Activated effector memory CD4-positive, alpha-beta T cell treated with anti-CD3 and anti-CD28 coated beads, Interleukin-2, amount 50 U/mL, for 16 hours (primary cell): ENCODE measurements at places on chromosomes 2 and 18.

GRCh38 chr2:198102856-198103255 lies 298.5 kb downstream of the PLCL1 start:
- no peak for DNase-seq

DNA sequence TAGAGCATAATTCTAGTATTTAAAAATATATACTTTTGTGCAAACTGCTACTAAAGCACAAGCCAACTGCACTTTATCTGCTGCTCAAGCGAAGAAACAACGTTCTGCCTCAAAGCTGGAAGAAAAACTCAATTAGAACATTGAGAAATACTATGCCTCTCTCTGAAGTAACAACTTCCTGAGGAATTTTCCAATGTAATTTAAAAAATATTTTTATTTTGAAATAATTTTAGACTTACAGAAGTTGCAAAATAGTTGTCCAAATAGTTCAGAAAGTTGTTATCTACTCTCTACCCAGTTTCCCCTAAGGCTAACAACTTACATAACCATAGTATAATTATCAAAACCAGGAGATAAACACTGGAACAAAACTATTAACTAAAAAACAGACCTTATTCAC lies 12.3 kb upstream of the POLI start:
- no peak for DNase-seq

DNA sequence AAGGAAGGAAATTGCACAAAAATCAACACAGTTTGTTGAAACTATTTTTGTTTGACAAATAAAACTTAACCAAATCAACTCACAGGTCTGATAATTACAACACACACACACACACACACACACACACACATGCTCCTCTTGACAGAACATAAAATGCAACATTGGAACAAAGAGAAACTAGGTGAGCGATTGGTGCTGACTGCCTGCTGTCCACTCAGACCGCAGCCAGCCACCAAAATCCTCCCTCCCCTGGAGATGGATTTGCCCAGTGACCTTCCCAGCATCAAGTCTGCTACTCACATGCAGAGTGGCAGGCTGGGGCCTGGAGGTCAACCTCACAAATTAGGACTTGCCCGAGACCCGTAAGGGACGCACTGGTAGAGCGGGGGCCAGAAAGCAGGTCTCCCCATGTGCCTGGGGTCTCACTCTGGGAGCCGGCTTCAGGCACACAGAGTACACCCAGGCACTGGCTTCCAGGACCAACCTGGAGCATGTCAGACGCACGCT lies 61.4 kb downstream of the DIPK1C start:
- no peak for DNase-seq

GRCh38 chr18:77060151-77060550 lies 72.4 kb downstream of the MBP start:
- DNase-seq, result no peak

- no peak for DNase-seq
Observed at GRCh38 chr2:109630441-109631430, 16.6 kb downstream of the SOWAHC start.

GRCh38 chr2:84882775-84883550 lies 2.1 kb upstream of the TRABD2A start:
- no peak for DNase-seq

- no peak for DNase-seq
Observed at GRCh38 chr2:45448217-45448616, 162.8 kb downstream of the SRBD1 start.
